ENCODE measurements at places on chromosomes 16 and 17.

GRCh38 chr17:59550703-59551102, 14.7 kb upstream of the DHX40 start:
- no peak for DNase-seq

DNA sequence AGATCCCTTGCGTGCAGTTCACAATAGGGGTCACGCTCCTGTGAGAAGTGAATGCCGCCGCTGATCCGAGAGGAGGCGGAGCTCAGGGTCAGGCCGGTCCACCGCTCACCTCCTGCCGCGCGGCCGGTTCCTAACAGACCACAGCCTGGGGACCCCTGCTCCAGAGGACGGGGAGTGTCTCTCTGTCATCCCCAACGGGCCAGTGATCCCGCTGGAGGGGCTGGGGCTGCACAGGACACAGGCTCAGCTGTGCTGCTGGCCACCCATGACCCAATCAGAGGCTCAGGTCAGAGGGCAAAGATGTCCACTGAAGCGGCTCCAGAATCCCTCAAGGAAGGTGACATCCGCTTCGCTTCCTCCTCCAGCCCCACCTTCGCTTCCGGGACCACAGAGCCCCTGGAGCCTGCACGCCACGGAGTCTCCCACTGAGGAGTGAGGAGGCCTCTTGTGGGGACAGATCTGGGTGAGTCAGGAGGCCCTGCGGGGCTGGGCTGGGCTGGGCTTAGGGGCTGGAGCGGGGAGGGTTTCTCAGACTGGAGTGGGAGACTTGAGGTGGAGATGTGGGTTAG, 115.4 kb downstream of the METRNL start:
- DNase-seq = no peak

DNA sequence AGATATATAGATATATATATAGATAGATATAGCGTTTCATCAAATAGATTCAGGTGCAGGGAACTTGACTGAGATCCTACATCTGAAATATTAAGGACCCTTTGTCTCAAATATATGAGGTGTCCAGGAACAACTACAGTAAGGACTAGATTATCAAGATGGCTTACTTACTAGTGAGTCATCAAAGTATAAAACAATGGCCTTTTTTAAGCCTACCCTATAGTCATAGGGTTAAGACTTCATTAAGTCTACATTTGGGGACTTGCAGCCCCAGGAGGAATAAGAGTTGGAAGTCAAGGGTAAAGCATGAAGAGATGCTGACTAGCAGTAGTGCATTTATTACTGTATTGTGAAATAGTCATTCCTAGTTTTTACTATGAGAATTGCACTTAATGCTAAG, 1023.4 kb downstream of the CDH11 start:
- DNase-seq = no peak

DNA sequence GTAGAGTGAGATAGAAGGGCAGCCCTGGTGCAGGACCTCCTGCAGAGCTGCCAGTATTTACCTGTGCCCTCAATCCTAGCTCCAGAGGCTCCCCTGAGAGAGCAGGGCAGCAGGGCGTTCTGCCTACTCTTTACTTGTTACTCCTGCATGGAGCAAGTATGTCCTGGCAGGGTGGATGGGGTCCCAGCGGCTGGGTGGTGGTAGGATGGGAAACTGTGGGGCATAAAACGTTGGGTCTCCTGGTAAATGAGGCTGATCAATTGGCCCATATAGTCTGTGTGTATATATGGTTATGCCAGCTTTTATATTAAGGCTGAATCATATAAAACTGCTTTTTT, 192.0 kb downstream of the NTN1 start:
- DNase-seq = no peak

GRCh38 chr16:31298958-31299357, 39.2 kb downstream of the ITGAM start:
- no peak for DNase-seq

GRCh38 chr16:3173892-3174617, 13.9 kb upstream of the OR1F1 start:
- peak; percentile 95 for DNase-seq

GRCh38 chr17:64635647-64636305, 26.3 kb downstream of the SMURF2 start:
- no peak for DNase-seq

DNA sequence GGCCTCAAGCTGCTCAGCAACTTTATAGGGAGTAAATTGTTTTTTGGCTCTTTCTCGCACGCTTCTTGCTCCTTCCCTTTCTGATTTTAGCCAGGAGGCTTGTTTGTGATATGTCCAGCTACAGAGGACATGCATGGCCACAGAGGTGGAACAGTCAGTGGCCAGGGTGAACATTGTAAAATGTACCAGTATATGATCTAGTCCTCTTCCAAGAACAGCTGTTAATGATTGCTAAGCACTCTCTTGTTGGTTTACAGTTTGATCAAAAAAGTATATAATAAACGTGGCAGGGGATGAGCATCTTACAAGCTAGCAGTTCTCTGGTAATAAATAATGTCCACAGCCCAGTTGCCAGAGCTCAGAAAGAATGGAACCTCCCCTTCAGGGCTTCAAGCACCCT, 461.7 kb upstream of the DYNLRB2 start:
- no peak for DNase-seq

DNA sequence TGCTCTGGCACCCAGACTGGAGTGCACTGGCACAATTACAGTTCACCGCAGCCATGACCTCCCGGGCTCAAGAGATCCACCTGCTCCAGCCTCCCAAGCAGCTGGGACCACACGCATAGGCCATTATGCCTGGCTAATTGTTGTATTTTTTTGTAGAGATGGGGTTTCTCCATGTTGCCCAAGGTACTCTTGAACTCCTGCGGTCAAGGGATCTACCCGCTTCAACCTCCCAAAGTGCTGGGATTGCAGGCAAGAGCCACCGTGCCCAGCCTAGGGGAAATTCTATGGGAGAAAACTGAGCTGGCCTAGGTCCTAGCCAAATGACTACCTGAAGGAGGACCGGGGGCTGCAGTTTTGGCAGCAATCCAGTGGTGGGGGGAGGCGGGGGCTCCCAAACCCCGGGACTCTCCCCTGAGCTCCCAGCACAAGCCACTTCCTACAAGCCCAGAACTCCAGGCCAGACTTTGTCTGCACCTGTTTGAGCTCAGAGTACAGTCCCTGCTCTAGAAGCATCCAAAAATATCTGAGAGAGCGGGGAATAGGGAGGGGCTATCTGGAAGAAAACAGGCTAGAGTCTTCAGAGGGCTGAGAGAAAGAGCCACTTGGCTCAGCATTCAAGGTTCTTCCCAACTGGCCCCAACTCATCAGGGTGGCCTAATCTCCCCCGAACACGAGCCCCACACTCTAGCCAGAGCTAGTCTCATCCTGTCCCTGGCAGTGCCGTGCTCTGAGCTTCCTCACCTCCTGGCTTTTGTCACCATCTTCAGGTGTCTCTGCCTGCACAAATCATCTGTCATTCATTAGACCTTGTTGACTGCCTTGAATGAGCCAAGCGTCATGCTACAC, 9.1 kb downstream of the SRL start:
- no peak for DNase-seq

GRCh38 chr16:89216315-89217137, 977 bp upstream of the ZNF778 start:
- DNase-seq = no peak

DNA sequence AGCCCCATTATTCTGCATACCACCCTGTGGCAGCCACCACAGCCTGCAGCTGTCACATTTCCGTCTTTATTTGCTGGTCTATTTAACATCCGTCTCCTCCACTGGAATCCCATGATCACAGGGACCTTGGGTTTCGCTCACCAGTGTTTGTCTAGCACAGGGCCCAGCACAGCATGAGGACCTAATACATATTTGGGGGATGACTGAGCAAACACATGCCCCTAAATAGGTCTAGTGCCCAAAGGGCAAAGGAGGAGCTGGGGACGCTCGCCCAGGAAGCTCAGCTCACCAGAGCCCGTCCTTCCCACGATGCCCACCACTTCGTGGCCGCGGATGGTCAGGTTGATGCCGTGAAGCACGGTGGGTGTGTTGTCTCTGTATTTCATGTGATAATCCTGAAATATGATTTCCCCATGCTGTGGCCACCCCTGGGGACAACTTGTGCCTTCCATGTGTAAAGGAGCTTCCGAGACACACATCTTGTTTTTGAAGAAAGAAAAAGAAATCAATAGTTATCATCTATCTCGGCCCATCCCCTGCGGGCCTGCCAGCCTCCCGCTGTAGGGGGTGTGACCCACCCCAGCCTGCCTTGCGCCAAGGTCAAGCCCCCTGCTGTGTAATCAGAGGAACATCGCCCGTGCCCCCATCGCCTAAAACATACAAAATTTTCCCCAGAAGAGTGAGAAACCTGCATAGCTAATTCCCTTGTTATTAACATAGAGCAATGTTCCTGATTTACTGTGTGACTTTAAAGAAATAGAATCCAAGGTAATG, 21.0 kb upstream of the ABCC12 start:
- no peak for DNase-seq

DNA sequence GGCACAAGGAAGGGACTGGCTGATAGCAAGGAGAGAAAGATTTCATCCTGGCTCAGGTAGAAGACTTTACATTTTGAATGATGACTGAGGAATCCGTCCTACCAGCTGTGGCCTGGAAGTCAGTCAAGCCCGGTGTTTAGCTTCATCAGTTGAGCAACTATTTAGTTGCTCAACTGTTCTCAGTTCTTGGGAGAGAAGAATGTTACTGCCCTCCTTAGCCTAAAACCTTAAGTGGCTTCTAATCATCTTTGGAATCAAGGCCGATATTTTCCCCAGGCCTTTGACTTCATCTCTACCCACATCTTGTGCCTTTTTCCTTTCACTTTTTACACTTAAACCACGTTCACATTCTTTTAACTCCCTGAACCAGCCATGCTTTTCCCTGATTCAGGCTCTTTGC, 17.3 kb upstream of the RBL2 start:
- DNase-seq = no peak

- no peak for DNase-seq
Observed at GRCh38 chr16:4748682-4749411, 14.5 kb downstream of the DNAAF8 start.

DNA sequence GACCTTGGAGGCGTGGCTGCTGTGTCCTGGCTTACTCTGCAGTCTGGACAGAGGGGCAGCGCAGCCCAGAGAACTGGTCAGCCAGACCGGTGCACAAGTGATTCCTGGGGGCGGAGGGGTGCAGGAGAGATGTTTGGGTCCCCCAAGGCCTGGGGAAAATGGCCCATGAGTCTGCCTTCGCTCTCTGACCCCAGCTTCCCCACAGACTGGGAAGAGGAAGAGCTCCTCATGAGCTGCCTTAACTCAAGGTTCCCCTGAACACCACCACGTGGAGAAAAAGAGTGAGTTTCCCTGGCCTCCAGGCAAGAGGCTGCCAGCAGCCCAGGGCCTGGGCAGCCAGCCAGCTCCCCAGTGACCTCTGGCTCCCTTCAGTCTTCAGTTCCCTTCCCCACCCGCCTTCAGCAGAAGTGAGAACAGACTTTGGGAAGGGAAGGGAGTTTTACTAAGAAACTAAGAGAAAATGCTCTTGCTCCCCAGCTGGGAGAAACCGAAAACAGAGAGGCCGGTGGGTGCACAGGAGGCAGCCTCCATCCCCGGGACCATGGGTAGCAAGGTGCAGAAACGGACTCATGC, 2.0 kb upstream of the C17orf99 start:
- no peak for DNase-seq

GRCh38 chr16:72481419-72481818, 309.5 kb upstream of the PMFBP1 start:
- no peak for DNase-seq

GRCh38 chr17:8150194-8151119, 1.7 kb downstream of the PER1 start:
- DNase-seq = no peak

DNA sequence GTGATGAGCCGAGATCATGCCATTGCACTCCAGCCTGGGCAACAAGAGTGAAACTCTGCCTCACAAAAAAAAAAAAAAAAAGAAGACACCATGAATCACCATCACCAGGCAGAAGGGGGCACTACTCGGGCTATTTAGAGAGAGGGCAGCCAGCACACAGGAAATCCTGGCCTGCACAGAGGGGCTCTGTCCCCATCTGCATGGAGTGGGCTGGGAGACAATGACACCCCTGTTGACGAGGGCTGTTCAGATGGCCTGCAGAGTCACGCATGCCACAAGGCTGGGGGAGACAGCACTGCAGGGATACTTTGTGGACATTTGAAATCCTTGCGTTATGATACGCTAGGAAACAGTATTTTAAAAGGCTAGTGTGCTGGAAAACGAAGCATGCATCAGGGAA, 48.3 kb downstream of the CUEDC1 start:
- DNase-seq = no peak

- no peak for DNase-seq
Observed at GRCh38 chr16:81560979-81561657, 116.5 kb downstream of the CMIP start.

DNA sequence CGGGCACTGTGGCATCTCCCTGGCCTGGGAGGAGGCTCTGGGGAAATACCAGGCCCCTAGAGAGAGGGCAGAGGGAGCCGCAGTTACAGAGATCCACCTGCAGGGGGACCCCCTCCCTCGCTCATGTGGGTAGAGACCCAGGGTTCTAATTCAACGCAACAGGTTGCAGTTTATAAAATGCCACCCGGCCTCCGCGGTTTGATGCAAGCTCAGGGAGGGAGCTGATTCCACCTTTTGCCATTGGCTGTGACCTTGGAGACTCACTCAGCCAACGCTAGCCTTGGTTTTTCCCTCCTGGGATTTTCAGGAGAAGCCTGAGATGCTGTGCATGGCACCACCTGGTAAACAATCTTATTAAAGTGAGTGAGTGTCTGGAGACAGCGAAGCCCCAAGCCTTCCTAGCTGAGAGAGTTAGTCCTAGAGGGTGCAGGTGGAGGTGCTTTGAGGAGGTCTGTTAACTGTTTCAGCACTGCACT, 12.1 kb downstream of the TTLL6 start:
- DNase-seq = peak; percentile 97

GRCh38 chr17:8556074-8556473, 74.5 kb downstream of the MYH10 start:
- no peak for DNase-seq

DNA sequence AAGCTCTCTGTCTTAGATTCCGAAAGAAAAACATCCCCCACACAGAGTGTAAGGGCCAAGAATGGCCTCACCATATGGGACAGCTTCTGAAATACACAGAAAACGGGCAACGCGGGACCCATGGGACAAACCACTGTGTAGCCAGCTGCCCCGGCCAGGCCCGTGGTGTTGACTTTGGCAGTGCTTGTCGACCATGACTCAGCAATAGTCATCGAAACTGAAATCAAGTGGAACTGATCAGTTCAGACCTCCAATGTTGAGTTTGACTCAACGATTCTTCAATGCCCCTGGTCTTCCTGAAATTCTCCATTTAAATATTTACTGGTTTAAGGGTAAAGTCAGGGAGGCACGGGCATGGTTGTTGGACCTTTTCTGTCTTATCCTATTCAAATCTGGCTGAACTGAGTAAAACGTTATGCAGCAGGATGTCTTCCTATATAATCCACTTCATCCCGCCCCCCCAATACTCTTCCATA, 27.5 kb downstream of the ZFHX3 start:
- DNase-seq = no peak

Data from H1 (cell line).